ENCODE measurements at places on chromosomes 1 and 21.

DNA sequence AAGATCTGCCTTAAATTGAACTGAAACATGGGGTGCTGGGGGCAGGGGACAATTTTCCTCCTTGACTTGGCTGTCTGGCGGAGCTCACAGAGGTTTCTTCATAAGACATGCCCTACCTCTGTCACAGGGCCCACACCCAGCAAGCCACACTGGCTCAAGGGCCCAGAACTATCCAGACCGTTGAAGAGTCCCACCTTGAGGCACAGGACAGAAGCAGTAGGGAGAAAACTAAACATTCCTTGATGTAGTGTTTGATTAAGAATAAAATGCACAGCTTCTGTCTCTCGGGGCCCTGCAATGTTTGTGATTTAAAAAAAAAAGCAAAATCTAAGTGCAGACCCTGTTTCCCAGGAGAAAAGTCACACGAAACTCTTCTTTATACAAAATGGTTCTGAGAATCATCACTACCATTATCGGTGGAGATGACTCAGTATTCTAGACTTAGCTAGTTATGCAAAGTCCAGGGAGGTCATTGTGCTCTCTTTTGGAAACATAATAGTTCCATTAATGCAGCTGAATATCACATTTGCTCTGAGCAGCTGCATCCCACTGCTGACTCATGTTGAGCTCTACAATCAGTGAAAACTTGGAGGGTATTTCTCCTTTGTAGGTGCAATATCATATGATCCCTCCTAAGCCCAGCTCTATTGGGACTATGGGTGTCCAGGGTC lies 53.6 kb upstream of the DIRAS3 start:
- DNase-seq, result no peak

DNA sequence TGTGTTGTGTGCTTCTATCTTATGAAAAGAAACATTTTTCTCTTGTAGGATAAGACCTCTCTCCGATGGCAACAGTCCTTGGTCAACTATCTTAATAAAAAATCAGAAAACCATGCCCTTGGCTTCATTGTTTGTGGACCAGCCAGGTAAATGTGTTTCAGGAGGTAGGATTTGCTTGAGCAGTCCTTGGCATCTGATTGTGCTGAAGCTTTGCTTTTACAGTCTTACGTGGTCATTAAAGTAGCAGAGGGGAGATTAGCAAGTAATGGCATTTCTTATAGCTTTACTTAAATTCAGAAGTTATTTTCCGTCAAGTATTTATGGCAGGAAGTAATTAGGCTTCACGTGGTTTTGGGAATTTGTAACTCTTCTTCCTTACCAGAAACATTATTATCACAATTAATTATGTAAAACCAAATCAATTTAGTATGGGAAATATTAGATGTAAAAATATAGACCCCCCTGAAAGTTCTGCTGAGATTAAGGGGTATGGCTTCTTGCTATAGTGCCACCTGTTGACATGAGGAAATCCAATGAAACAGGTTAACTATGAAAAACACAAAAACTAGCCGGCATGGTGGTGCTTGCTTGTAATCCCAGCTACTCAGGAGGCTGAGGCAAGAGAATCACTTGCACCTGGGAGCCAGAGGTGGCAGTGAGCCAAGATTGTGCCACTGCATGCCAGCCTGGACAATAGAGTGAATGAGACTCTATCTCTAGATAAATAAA lies 49.0 kb downstream of the MAP3K21 start:
- DNase-seq, result peak; percentile 32

DNA sequence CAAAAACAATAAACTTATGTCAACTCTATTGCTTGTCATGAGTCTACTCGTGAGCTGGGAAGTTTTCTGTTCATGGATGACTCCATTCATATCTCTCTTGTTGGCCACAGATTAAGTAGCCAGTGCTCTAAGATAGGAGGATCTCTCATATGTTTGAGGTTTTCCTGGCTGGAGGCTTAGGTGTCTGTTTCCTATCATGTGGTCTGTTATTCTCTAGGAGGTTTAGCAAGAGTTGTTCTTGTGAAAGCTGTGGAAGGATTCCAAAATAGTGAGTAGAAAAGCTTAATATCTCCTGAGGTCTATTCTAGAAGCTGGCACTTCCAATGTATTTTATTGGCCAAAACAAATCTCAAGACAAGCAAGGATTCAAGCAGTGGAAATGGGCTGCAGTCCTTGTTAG lies 5.8 kb upstream of the KRTAP20-2 start:
- no peak for DNase-seq

GRCh38 chr21:45867671-45868081 lies 113.9 kb upstream of the COL6A1 start:
- no peak for DNase-seq

DNA sequence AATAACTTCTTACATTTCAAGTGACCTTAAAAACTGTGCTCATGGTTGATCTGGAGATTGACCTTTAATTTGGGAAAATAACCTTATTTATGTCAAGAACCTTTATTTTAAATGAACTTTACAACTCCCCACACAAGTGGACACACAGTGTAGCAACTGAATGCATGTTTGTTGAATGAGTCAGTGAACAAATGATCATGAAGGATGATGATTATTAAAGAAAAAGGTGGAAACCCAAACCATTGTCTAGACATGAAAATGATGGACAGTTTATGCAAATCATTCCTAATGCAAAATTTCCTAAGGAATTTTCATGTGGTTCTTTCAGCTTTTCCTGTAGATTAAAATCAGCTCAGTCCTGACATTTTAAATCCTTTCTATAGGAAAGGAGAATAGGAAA lies 439.8 kb upstream of the RUNX1 start:
- DNase-seq, result no peak

Measured in thyroid gland (tissue), 4 donors.